ENCODE measurements at places on chromosomes 3 and 15. TPM values are rescaled to one million over a fixed set of nuclear protein-coding genes. Genes with fewer than 3 reads are reported as not detected.
A peak's percentile ranks its signal among the peaks of the same experiment; 100 is the strongest.

The TTBK2 gene
- 5.7 TPM for polyA plus RNA-seq

The TRPC1 gene
- polyA plus RNA-seq, result not detected

DNA sequence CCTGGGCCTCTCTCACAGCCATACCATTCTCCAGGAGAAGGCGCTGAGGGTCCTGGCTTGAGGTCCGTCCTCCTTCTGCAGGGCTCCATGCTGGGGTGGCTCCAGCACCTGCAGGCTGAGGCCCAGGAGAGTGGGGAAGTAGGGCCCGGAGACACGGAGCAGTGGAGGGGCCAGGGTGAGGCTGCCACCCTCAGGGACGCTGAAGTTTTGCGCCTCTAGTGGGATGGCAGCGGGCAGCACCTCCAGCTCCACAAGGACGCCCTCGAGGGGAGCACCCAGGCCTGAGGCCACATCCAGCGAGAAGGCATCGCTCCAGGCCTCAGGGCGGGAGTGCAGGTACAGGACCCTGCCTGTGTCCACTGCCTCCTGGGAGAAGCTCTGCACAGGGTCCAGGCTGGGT, 27.5 kb downstream of the CSPG4 start:
- no peak for DNase-seq
- H3K4me3 ChIP-seq, result no peak overlapping the region
- no peaks in the 10 kb centered on the region for H3K36me3 ChIP-seq
- H3K27ac ChIP-seq, result no peak overlapping the region
- no peaks in the 10 kb centered on the region for H3K4me1 ChIP-seq
- H3K27me3 ChIP-seq, result no peaks in the 10 kb centered on the region

DNA sequence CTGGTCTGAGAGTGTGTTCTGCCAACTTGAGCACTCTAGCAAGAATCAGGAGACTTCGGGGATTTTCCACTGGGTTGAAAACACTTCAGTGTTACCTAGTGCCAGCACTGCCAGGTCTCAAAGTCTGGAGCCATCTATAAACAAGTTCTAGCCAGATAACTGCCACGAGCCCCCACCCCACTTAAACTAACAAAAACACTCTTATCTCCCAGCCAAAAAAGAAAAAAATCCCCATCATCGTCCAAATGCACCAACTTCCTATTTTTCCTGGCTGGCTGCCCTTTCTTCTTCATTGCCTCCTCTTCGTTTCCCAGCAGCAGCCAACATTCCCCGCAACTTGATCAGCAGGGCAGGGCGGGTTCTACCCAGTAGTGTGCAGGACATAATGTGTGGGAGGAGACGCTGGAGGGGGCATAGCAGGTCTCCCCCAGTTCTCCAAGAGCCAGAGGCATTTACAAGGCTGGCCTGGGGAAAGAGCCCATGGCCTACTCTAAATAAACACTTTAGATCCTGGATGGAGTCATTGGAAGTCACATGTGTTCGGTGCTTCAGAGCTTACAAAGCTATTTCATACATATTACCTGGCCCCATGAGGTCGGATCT, 29.5 kb downstream of the C2CD4B start:
- H3K4me1 ChIP-seq, result no peaks in the 10 kb centered on the region
- no peaks in the 10 kb centered on the region for H3K36me3 ChIP-seq
- no peak for DNase-seq
- no peak overlapping the region for H3K27ac ChIP-seq
- no peaks in the 10 kb centered on the region for H3K27me3 ChIP-seq
- H3K4me3 ChIP-seq, result no peak overlapping the region

- no peaks in the 10 kb centered on the region for H3K27me3 ChIP-seq
- H3K27ac ChIP-seq, result no peak overlapping the region
- H3K4me1 ChIP-seq, result no peaks in the 10 kb centered on the region
- no peak overlapping the region for H3K4me3 ChIP-seq
- peaks cover 94% of the 10 kb centered on the region for H3K36me3 ChIP-seq
- no peak for DNase-seq
Measured at GRCh38 chr15:89194608-89195007, 26.8 kb downstream of the RLBP1 start.

DNA sequence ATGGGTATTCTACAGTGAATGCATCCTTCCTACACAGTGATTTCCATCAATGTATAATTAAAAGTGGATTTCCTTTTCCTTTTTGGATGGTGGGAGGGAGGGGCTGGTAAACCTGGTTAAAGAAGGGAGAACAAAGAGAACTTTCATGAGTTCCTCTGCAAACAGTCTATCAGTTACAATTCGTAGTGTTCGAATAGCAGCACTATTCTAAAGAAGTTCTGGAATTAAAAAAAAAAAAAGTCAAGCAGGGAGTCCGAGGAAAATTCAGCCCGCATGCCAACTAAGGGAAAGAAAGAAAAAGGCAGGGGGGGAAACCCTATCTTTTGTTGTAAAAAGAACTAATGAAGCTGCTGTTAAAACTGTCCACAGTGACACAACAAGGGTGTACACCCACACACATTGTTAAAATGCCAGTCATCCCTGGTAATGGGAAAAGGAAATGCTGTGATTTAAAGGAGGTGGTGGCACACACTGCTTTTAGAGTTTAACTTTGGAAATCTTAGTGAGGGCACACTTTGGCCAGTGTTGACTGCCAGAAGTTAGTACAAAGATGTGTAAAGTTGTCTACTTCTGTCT, 521.2 kb downstream of the ZIC1 start:
- no peaks in the 10 kb centered on the region for H3K36me3 ChIP-seq
- no peaks in the 10 kb centered on the region for H3K27me3 ChIP-seq
- no peak overlapping the region for H3K4me3 ChIP-seq
- no peak for DNase-seq
- H3K27ac ChIP-seq, result no peak overlapping the region

The WDR93 gene
- not detected for polyA plus RNA-seq

DNA sequence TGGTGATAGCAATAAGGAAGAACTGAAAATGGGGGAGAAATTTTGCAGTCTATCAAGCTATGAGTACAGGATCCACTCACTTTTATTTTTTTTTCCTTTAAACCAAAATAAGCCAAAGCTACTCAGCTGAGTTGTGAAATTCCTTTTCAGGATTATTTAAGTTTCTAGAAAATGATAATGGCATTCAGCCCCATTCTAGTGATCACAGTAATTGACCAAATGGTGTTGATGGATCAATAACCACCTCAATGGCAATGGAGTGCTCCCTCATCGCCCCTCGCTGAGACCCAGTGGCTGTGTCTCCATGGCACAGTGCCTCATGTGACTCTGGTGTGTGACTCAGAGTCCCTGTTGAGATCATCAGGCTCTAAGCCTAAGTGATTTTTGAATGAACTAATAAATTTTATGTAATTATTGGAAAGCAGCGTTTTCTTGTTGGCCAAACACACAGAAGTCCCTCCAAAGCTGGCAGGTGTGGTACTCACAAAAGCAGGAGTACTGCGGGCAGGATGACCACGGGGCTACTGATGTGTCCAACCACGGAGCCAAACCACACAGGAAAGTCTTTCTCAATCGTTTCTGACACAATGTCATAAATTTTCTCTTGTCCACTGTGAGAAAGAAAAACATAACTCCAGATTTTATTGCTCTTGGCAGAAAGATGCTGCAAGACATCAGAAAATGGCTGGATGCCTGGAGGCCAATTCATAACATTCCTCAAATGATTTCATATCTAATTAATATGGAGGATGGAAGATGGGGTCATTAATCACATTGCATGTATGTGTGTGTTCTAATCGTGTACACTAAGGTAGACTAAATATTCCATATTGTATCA, 14.4 kb upstream of the STARD5 start:
- no peak overlapping the region for H3K4me3 ChIP-seq
- peak; percentile 38 for DNase-seq
- no peaks in the 10 kb centered on the region for H3K27me3 ChIP-seq
- no peak overlapping the region for H3K27ac ChIP-seq
- H3K36me3 ChIP-seq, result no peaks in the 10 kb centered on the region

- H3K36me3 ChIP-seq, result no peaks in the 10 kb centered on the region
- no peak overlapping the region for H3K27ac ChIP-seq
- no peaks in the 10 kb centered on the region for H3K4me1 ChIP-seq
- no peaks in the 10 kb centered on the region for H3K27me3 ChIP-seq
Measured at GRCh38 chr15:62601777-62602545, 436.9 kb upstream of the C2CD4B start.
